ENCODE measurements at places on chromosomes 1 and 21.

DNA sequence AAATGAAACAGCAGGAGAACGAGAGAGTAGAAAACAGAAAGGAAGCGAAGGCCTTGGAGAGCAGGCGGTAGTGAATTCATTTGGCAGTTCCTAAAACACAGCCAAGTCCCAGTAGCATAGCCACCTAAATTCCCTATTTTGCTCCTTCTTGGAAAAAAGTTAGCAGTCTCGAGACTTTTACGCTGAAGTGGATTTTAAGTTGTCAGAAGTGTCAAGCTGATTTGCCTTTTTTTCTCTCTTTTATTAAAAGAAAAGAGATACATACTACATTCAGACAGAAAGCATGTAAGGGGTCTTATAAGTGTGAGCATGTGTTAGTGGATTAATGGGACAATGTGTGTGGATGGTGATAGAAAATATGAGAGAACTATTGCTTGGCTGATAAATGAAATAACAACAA is 19.2 kb downstream of the NFIA start:
- DNase-seq = no peak

- DNase-seq = no peak
These were observed 5.7 kb upstream of the SELENON start for GRCh38 chr1:25794325-25794724.

- no peak for DNase-seq
These were observed 3.1 kb upstream of the RGS13 start for GRCh38 chr1:192632641-192633532.

GRCh38 chr21:36948686-36949085 is 17.8 kb downstream of the HLCS start:
- no peak for DNase-seq

DNA sequence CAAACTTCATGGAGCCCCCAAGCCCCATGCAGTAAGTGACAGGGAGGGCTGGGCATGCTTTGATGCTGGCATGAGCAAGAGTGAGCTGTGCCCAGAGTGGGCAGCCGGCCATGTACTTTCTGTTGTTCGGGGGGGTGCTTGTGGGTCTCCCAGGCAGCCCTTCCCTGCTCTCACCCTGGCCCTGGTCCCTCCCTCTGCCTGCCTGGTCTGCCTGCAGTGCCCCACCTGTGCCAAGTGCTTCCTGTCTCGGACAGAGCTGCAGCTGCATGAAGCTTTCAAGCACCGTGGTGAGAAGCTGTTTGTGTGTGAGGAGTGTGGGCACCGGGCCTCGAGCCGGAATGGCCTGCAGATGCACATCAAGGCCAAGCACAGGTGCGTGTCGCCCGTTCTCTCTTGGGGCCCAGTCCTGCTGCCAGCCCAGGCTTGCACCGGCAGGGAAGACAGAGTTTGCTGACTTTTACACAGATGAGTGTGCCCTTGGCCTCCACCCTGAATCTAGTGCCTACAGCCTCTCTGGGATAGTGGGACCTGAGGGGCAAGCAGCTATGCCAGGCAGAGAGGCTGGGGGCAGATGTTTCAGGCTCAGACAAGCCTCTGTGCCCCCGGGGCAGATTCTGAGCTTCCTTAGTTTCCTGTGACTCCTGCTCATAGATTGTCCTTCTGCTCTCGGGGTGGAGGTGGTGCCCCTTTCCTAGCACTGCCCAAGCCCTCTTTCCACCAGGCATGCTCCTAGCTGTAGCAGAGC is 7.6 kb downstream of the ZBTB48 start:
- peak; percentile 60 for DNase-seq

DNA sequence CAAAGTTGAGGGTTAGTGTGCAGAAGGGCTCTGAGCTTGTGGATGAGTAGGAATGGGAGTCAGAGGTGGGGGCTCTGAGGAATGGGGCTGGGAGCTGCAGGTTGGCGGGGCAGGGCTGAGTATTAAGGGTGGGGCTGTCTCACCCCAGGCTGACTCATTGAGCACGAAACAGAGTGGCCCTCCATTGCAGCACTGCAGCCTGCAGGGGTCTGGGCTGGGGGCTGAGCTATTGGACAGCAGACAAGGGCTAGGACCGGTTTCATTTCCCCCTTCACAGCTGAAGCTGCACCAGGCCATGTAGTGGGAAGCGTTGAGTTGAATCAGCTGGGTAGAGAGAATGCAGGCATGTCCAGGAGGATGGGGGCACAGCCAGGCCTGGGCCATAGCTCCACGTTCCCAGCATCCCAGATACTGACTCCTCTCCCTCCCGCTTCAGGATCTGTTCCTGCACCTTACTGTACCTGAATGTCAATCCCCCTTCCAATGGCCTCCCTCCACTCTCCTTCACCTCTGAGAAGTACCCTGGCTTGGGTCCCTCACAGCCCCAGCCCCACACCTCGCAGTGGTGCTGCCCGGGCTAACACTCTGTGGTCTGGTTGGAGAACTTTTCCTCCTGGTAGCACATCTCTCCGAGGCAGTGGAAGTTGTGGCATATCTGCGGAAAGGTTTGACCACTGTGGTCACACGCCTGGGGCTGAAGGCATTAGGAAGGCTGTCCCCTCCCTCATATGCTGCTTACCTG is 4.4 kb upstream of the INPP5B start:
- DNase-seq = no peak

- peak; percentile 97 for DNase-seq
These were observed 24.1 kb downstream of the ETNK2 start for GRCh38 chr1:204127597-204128242.

- no peak for DNase-seq
These were observed 57.8 kb upstream of the BACE2 start for GRCh38 chr21:41110161-41110560.

Measured in PC-3 (cell line).